Naive B cell (primary cell): ENCODE measurements at places on chromosomes 2 and 18. TPM values are rescaled to one million over a fixed set of nuclear protein-coding genes. Genes with fewer than 3 reads are reported as not detected.
A peak's percentile ranks its signal among the peaks of the same experiment; 100 is the strongest.

Gene COMMD1
- polyA plus RNA-seq, result 49.3 TPM

Gene DSEL
- polyA plus RNA-seq, result 0.13 TPM

Gene PRSS56
- not detected for polyA plus RNA-seq

DNA sequence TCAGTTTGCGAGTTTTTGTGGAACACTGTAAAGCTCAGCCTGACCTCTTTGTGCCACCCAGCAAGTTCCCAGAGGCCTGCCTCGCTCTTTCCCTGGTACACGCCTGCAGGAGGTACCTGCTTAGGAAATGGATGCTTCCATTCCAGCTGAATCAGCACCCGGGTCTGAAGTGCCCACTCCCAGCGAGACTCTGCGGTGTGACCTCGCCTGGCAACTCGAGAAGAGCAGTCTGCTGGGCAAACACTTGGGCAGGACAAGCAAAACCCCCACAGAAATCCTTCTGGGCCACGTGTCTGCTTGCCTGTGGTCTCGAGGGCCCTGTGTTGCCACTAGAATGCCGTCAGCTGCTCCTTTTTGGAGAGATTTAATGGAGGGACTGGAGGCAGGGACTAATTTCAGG, 127.6 kb downstream of the MAPK4 start:
- no peak for DNase-seq

DNA sequence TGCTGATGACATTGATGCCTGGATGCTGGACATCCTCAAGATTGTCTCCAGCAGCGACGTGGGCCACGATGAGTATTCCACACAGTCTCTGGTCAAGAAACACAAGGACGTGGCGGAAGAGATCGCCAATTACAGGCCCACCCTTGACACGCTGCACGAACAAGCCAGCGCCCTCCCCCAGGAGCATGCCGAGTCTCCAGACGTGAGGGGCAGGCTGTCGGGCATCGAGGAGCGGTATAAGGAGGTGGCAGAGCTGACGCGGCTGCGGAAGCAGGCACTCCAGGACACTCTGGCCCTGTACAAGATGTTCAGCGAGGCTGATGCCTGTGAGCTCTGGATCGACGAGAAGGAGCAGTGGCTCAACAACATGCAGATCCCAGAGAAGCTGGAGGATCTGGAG, 94.1 kb upstream of the EML6 start:
- DNase-seq, result no peak

GRCh38 chr2:191115391-191115790, 35.4 kb downstream of the STAT4 start:
- DNase-seq, result no peak

- no peak for DNase-seq
These were observed 442.1 kb upstream of the MEX3C start for GRCh38 chr18:51639541-51639940.

DNA sequence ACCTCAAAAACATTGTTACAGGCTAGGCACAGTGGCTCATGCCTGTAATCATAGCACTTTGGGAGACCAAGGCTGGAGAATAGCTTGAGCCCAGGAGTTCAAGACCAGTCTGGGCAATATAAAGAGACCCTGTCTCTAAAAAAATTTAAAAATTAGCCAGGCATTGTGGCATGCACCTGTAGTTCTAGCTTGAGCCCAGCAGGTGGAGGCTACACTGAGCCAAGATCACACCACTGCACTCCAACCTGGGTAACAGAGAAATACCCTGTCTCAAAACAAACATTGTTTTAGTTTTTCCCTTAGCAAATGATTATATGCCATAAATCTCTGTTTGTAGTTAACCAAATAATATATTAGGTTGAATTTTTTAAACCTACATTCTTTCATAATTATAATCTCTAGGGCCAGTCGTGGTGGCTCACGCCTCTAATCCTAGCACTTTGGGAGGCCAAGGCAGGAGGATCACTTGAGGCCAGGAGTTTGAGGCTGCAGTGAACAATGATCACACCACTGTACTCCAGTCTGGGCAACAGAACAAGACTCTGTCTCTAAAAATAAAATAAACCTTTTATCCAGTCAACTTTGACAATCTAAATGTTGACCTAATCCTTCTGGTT, 13.3 kb upstream of the CYP20A1 start:
- DNase-seq, result peak; percentile 9

- DNase-seq, result no peak
These were observed 27.9 kb downstream of the ZCCHC2 start for GRCh38 chr18:62550746-62551145.

DNA sequence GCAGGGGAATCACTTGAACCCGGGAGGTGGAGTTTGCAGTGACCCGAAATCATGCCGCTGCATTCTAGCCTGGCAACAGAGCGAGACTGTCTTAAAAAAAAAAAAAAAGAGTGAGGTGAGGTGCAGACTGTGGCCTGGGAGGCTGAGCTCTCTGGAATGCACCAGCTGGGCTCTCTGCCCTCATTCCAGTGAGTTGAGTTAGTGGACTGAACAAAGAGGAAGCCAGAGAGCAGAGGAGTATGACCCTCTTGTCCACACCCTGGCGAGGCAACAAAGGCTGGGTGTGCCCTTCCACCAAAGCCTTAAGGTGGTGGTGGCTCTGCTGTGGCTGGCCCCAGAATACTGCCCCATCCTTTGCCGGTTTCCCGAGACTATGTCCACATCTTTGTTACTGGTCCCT, 71.3 kb upstream of the ACKR3 start:
- DNase-seq, result no peak

- no peak for DNase-seq
These were observed 117.4 kb downstream of the FAM210A start for GRCh38 chr18:13608791-13609532.

DNA sequence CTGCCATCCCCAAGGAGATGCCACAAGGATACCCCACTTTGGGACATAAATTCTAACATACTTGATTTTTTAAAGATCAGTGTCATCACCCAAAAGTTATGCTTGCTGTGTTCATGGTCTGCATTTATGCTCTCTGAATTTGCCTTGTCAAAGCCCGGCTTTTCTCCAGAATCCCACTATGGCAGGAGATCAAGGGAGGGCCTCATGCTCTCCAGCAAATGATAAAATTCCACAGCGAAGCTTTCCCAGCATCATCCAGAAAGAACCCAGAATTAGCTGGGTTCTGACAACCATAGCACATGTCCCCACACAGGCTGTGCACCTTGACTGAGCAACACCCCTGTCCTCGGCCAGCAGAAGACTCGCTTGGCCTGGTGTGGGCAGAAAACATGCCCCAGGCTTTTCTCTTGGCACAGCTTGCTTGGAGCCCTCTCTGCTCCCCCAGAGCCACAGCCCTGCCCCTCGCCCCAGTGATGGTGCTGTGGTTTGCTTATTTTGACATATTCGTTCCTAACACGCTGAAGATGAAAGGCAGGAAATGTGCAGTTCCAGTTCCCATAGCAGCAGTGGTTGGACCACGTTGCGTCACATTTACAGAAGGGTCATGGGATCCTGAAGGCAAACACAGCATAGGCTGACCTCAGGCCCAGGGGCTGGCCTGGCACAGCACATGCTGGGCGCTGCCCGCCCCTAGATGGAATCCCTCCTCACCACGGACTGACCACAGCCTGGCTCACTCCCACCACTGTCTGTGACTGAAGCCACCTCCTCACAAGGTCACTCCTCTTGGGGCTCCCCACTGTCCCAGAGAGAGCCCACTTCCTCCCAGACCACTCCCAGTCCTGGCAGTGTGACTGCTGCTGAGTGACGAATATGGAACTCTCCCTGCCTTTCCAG, 14.1 kb upstream of the CHRNA1 start:
- no peak for DNase-seq

GRCh38 chr2:25558262-25558661, 115.1 kb downstream of the DTNB start:
- no peak for DNase-seq

DNA sequence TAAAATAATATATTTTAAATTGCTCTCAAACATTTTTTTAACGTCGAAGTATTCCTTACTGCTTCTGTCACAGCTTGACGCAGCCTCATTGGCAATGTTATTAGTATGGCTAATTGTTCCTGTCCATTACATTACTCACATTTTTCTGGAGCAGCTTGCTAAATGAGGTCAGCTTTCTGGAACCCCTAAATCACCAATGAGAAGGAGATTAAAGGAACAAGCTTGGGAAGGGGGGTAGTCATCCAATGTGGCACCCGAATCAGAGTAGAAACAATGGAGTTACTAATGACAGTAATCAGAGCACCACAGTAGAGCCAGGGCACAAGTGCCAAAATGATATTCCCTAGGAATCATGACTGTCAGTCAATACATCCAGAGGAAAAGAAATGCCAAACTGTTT, 5.1 kb downstream of the NEUROD1 start:
- DNase-seq, result no peak

DNA sequence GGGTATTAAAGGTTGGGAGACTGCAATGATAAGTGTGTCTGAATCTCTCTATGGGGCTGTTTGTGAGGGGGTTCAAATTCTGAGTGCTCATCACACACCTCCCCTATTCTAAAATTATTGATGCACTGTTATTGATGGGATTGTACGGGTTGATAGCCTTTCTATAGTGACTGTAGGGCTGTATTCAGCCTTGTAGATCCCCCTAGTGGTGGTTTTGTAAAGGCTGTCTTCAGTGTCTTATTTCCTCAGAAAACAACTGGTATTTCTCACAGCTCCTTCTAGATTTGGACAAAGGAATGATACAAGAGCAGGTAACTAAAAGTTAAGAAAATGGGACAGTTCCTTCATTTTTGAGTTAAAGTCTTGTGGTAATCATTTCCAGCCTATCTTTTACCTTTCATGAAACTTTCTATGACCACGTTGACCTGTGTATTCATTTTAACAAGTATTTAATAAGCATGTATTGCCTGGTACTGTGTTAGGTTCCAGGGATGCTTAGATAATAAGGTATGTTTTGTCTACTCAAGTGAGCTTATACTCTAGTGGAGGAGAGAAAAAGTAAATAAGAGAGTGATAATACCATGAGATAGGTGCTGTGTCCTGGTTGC, 21.2 kb downstream of the SMAD4 start:
- peak; percentile 47 for DNase-seq

DNA sequence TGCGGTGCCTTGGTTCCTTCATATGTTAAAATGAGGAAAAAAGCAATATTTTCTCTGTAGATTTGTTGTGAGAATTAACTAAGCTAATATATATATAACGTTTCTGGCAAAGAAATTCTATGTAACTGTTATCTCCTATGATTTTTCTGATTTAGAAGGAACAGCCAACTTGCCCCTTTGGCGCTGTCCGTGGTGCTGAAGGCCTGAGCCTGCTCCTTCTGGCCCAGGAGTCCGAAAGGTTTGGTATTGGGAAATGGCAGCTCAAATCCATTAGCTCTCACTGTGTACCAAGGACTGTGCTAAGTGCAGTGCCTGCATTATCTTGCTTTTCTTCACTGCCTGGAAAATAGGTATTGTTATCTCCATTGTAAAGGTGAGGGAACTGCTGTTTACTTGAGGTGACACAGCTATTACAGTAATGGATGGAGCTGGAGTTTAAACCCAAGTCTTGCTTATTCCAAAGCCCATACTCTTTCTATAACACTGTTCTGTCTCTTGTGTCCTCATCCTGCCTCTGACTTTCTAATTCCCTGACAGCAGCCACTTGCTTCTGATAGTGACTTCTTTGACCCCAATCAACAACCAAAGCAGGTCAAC, 52.2 kb downstream of the C1QL2 start:
- DNase-seq, result peak; percentile 2
